ENCODE measurements at places on chromosomes 3 and 15.

DNA sequence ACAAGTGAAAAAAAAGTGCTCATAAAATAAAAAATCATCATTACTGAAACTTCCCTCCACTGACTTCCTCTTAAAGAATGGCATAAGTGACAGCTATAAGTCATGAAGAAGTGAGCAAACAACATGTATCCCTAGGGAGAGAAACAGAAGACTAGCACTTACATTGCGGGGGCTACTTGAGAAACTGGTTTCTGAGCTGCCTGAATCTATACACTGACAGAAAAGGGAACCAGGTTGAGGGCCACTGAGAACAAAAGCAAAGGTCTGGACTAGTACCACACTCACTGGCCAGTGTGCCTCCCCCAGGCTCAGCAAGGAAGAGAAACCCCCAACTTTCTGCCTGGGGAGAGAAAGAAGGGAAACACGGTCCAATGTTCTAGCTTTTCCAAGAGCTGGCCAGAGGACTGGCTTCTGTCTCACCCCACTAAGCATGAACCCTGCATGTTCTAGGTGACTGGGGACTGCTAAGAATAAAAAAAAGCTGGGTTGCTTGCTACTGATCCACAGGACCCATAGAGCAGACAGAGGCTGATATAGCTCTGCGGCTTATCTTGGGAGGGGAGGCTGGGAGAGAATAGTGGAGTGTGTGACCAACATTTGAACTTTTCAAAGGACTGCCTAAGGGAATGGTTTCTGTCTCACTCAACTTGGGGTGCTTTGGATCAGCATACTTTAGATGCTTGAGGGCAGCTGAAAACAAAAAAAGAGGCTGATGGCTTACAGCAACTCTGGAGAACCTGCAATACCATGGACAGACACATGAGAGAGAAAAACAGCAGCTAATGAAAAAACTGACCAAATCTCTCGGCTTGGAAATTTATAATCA, 8.1 kb downstream of the RAD18 start:
- no peak for DNase-seq

DNA sequence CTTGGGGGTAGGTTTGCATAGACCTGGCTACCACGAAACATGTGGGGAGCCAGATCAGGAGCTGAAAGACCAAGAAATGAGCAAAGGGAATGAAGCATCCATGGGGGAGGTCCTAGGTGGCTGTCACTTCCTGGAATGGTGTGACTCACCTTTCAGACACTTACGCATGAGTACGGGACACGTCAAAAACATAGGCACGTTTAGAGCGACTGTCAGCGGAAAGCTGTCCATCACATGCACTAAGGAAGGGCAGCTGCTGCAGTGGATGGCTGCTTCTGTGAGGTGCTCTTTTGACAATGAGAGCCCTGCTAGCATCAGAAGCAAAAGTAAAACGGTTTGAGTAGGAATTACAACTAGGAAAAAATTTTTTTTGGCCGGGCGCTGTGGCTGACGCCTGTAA, 244.6 kb upstream of the CCDC54 start:
- no peak for DNase-seq

DNA sequence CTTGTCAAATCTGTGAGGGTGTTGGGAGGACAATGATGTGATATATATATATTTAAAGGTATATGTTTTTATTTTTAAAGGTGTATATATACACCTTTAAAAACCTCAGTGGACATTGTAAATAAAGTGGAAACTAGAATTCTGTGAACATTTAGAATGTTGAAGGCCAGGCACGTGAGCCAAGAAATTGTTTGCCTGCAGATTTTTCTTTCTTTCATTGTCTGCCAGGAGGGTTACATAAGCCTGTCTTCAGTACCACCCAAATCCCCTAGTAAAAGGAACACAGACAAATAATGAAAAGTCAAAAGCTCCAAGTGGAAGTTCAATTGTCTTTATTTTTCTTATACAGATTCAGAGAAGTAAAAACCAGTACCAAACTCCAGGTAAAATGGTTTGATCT, 42.4 kb downstream of the TM4SF4 start:
- DNase-seq = no peak

DNA sequence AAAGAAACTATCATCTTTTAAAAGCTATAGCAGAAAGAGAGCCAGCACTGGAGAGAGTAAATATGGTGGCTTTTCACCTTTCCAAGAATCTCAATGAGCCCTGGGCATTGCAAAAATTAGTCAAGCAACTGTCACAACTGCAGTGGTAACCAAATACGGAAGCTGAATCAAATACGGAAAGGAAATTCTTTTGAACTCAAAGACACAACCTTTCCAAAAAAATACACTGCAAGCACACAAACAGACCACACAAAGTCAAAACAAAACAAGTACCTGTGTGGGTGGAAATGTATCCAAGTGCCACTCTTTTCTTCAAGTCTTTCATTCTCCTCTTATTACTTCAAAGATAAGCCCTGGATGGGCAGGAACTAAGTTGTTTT, 17.6 kb downstream of the VGLL4 start:
- no peak for DNase-seq
